ENCODE measurements at places on chromosomes 7 and 10.

GRCh38 chr10:43846187-43846680 is 197.6 kb upstream of the ZNF32 start:
- no peak for DNase-seq

- no peak for DNase-seq
Observed at GRCh38 chr7:34249192-34249591, 343.9 kb downstream of the BMPER start.

DNA sequence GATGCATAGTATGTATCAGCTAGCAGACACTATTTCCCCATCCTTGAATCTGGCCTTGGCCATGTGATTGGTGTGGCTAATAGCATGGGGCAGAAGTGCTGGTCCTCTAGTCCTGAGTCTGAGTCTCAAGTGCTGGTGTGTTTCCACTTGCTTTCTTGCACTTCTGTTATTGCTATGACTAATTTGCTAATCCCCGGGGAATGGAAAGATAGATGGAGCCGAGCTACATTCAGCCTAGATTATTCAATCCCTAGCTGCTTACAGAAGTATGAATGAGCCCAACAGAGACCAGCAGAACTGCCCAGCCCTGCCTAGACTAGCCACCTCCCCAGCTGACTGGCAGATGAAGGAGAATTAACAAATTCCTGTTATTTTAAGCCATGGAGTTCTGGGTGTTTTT is 53.2 kb upstream of the SYPL1 start:
- no peak for DNase-seq

DNA sequence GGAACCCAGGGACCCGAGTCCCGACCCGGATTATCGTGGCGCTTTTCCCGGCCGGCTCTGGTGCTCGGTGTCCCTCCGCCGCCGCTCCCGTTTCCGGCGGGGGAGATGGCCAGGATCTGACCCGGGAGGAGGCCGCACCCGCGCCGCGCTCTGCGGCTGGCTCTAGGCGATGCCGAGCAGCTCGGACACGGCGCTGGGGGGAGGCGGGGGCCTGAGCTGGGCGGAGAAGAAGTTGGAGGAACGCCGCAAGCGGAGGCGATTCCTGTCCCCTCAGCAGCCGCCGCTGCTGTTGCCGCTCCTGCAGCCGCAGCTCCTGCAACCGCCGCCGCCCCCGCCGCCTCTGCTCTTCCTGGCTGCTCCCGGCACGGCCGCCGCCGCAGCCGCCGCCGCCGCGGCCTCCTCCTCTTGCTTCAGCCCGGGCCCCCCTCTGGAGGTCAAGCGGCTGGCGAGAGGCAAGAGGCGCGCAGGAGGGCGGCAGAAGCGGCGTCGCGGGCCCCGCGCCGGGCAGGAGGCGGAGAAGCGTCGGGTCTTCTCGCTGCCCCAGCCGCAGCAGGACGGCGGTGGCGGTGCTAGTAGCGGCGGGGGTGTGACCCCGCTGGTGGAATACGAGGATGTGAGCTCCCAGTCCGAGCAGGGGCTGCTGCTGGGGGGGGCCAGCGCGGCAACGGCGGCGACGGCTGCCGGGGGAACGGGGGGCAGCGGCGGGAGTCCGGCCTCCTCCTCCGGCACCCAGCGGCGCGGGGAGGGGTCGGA is 593 bp downstream of the CDK13 start:
- DNase-seq: peak; percentile 62

- DNase-seq: no peak
Observed at GRCh38 chr7:477626-478220, 41.9 kb downstream of the PDGFA start.

- DNase-seq: no peak
Observed at GRCh38 chr10:13915710-13916109, 328.9 kb downstream of the PRPF18 start.

DNA sequence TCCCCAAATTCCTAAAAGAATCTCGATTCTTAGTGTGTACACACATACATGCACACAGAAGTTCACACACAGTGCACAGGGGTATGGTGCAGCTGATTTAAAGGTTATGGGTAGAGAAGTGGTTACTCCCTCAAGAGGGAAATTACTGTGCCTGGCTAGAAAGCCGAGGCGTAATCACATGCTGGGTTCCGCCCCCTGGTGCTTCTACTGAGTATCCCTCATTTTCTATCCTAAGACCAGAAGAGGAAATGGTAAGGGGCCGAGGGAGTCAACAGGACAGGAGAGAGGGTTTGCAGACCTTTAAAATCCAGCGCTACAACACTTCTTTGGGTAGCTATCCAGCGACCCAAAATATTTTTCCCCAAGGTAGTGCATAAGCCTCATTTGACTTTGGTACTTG is 147.3 kb upstream of the TMEM196 start:
- no peak for DNase-seq

GRCh38 chr10:7561216-7561893 is 105.4 kb downstream of the ITIH5 start:
- peak; percentile 60 for DNase-seq

- no peak for DNase-seq
Observed at GRCh38 chr10:80471715-80472233, 17.7 kb downstream of the TSPAN14 start.

DNA sequence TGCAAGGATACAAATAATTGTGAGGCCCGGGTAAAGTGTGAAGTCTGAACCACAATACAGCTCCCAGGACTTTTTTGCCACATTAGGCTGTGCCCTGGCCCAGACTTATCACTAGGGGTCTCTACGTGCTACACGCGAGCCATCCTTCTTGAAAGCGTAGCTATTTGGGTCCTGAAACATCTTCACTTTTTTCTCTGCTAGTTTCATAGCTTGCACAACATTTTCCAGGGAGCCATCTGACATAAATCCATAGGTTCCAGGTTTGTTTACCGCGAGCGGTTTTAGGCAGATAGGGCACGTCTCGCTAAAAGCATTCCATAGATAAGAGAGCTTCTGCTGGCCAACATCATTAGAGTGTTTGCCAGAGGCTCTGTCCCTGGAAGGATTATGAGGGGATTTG is 226.5 kb downstream of the RPS24 start:
- DNase-seq: no peak

Measured in ureter (tissue), 1 donor.